ENCODE measurements at places on chromosomes 1 and 21.

GRCh38 chr1:8201331-8201861 is 116.5 kb upstream of the SLC45A1 start:
- no peak for DNase-seq

DNA sequence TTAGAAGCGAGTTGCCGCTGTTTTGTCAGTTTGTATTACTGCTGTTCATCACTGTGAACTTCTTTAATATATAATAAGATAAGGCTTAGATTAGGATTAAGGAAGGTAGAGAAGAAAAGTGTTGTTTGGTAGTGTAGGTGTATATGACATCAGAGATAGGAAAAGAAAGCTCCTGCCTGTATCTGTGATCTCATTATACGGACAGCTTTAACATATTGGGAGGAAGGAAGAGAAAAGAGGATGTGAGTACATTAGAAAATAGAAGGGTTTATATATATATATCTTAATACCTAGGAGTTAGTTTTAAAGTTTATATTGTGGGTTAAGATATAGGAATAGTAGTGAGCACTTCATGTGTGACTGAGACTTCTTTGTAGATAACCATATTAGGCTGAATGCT is 71.0 kb downstream of the RALGPS2 start:
- DNase-seq = no peak

DNA sequence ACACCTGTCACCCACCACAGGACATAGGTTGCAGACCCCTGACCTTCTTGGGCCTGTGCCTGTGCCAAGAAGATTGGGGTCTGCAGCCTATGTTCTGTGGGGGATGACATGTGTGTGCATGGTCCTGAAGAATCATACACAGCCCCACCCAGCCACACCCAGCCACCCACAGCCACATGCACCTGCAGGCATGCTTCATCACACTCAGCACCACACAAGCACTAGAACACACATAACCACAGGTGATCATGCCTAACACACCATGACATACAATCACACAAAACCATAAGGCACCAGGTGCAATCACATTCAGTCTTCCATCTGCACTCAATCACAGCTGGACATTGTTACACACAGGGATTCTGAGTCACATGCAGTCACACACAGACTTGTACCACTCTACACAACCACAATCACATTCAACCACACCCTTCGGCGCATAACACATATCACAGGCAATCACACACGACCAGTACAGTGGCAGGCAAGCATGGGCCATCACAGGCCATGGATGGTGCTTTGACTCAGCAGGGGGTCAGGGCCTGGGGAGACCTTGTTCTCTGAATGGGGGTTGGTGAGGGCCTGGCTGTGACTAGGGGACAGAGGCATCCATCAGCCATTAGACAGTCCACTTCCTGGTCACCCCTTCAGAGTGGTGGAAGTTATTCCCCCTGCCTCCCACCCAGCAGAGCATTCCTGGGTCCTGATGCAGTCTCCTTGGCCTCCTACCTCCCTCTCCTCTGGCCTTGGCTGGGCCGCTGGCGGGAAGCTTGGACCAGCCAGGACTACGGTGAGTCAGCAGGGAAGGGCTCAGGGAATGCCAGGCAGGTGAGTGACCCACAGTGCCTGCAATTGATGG is 44.3 kb upstream of the EPS8L3 start:
- no peak for DNase-seq

- no peak for DNase-seq
Measured at GRCh38 chr21:45888386-45889009, 93.1 kb upstream of the COL6A1 start.

DNA sequence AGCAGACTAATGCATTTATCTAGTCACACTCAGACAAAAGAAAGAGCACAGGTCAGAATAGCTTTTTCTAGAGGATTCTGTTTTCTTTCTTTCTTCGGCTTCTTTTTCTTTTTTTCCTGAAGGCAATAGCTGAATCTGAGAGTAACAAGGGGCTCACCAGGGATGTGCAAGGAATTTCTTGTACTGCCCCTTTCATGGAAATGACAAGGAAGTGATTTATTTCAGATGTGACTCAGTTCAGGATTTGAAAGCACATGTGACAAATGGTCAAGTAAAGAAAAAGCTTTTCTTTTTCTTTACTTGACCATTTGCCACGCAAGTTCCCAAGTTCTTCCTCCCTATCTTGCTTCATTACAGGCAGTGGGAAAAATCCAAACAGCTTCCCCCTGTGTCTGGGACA is 202.0 kb downstream of the GABPA start:
- no peak for DNase-seq

GRCh38 chr1:226482975-226483700 is 65.4 kb upstream of the STUM start:
- DNase-seq = no peak

DNA sequence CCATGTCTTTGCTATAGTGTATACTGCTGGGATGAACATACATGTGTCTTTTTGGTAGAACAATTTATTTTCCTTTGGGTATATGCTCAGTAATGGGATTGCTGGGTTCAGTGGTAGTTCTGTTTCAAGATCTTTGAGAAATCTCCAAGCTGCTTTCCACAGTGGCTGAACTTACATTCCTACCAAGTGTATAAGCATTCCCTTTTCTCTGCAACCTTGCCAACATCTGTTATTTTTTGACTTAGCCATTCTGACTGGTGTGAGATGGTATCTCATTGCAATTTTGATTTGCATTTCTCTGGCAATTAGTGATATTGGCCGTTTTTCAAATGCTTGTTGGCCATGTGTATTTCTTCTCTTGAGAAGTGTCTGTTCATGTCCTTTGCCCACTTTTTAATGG is 37.5 kb upstream of the ANGPTL1 start:
- DNase-seq = no peak

DNA sequence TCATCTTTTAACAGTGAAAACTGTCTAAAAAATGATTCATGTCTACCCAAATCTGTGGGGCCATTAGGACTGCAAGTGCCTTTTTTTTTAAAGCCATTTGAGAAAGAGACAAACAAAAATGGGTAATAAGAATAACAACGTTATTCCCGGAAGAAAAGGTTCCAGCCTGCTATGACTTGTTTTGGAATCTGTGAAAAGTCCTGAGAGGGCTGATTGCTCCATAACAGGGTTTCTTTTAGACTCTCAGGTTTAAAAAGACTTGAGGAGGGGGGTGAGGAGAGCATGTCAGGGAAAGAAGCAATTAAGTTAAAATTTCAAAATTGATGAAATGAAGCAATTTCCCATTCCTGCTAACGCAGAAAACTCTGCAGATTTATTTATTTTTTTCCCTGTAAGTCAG is 56.4 kb downstream of the CACHD1 start:
- DNase-seq = no peak

- no peak for DNase-seq
Measured at GRCh38 chr1:22030473-22030872, 22.0 kb upstream of the CDC42 start.

DNA sequence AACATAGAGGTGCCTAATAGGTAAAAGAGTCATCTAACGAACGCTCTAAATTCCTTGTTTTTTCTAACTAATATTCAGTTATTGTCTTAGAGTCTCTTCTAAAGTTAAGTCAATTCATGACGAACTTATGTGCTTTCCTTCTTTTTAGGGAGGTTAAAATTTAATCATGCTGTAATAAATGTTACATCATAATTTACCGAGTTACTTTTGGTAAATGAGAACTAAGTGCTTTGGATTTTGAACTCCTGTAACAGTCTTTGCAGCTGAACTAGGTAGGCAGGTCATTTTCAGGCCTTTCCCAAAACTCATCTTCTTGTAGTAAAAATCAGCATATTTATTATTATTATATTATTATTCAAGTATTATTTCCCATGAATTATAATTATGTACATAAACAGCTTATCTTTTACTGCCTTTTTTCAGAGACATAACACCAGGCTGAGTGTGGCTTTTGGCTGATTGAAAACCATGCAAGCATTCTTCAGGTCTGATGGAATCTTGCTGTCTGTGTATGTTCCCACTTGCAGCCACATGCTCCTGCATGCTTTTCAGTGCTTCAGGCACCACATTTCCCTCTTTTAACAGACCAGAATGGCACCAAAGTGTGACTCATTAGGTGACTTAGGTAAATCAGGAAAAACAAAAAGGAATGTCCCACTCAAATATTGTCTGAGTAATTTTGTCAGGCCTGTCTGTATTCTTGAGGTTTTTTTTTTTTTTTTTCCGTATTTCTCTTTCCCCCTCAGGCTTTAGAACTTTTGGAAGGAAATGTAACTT is 81.0 kb upstream of the CD55 start:
- no peak for DNase-seq

- DNase-seq = no peak
Measured at GRCh38 chr1:218123968-218124367, 161.1 kb upstream of the RRP15 start.

DNA sequence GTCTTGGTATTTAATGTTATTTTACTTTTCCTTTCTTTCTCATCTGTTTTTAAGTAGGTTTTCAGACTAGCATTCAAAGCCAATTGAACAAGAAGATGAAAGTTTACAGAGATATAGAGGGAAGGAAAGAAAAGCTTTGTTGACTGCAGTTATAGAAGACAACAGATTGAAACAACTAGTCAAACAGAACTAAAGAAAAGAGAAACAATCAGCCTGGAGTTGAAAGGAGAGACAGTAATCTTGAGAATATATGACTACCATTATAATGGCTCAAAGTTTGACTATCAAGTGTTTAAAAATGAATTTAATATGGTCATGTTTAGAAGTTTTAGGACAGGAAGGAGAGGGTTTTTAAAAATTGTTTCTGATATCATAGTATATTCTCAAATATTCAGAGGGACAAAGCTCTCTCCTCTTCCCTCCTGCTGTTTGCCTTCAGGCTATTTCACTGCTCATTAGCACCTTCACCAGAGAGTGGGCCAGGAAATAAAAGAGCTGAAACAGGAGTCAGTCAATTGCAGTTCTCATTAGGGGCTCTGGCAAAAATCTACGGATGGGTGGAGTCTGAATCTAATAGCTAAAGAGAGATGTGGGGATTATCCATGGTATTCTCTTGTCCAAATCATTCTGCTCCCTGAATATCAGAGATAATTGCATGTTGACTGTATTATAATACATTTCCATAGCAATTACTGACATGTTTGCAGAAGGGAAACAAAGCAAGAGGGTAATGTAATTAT is 577.8 kb downstream of the BRINP3 start:
- DNase-seq = no peak

GRCh38 chr1:115755456-115756370 is 12.8 kb downstream of the CASQ2 start:
- no peak for DNase-seq

- no peak for DNase-seq
Measured at GRCh38 chr1:192265516-192266173, 51.1 kb upstream of the RGS21 start.

DNA sequence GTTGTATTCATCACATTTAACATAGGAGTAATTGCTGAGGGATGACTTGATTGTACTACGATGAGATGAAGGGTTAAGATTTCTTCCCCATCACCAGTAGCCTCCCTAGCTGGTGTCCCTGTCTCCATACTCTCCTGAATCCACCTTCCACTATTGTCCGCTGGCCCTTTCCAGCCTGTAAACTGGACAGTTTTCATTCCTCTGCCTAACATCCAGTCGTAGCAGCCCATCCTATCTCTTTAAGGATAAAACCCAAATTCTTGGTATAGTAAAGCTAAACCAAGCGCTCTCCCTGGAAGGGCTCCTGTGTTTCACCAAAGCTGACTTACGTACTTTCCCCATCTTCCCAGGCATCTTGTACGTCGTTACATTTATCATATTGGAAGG is 670 bp downstream of the COX20 start:
- DNase-seq = no peak

DNA sequence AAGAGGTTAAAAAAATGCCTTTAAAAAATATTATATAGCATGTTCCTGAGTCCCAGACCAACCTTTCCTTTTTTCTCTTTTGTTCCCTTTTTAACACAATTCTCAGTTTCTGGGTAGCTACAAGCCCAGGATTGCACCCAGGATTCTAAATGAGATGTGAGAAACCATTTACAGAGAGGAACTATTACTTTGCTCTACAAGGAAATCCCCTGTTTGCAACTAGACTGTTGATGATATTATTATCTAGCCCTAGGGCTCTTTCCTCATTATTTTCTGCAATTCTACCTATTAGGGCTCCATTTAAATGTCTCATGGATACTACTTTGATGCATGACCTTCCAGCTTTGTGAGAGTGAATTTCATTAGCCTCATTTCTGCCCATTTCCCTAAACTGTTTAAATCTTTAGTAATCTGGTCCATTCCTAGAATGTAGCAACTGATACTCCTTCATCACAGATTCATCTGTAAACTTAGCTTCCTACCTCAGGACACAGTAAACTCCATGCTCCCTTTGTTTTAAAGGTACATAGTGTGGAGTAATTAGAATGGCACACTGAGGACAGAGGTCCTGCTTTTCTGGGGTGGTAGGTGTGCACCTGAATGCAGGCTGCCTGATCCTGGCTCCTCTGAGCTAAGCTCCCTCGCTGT is 7.1 kb upstream of the KIF14 start:
- DNase-seq = no peak

- no peak for DNase-seq
Measured at GRCh38 chr1:181099152-181100014, 10.9 kb downstream of the IER5 start.

DNA sequence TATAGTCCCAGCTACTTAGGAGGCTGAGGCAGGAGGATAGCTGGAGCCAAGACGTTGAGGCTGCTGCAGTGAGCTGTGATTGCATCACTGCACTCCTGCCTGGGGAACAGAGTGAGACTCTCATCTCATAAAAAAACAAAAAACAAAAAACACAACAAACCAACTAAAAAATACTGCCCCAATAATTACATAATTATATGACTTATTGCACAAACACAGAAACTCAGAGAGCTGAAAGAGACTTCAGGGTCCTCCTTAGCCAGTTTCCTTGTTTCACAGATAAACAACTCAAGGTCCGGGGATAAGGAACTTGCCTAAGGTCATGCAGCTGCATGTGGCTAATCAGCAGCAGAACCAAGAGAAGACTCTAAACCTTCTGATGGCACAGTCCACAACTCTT is 11.9 kb downstream of the EXTL2 start:
- DNase-seq = no peak

GRCh38 chr1:219582865-219583264 is 30.0 kb downstream of the ZC3H11B start:
- DNase-seq = no peak

- no peak for DNase-seq
Measured at GRCh38 chr1:243287123-243287460, 31.3 kb downstream of the SDCCAG8 start.

Measured in stimulated activated CD8-positive, alpha-beta memory T cell treated with anti-CD3 and anti-CD28 coated beads, Interleukin-12 subunit alpha, Interleukin-12 subunit beta, amount 100 ng/mL, for 1 hour (primary cell).